A549 treated with DMSO at 1 μM for 4 hours (cell line): ENCODE measurements at places on chromosomes 2 and 18. TPM values are rescaled to one million over a fixed set of nuclear protein-coding genes. Genes with fewer than 3 reads are reported as not detected.

Gene L3MBTL4
- 0.07 to 0.08 TPM in 2 of 5 replicates, not detected in the others for total RNA-seq

Gene ZNF396
- total RNA-seq: 0.65 to 0.91 TPM (median 0.78 TPM) in 5 replicates

Gene AKAIN1
- not detected in 5 replicates for total RNA-seq

Gene CYP20A1
- total RNA-seq: 8.1 to 10.7 TPM (median 9.2 TPM) in 5 replicates

Gene RESP18
- not detected in 5 replicates for total RNA-seq

Gene GPR155
- total RNA-seq: 0.28 to 0.69 TPM (median 0.39 TPM) in 5 replicates

Gene GPR17
- total RNA-seq: 0.06 to 0.47 TPM (median 0.10 TPM) in 5 replicates

Gene ERICH2
- total RNA-seq: not detected in 5 replicates

Gene SERPINB3
- 0.10 to 0.18 TPM (median 0.13 TPM) in 4 of 5 replicates, not detected in the other for total RNA-seq

Gene MSH2
- total RNA-seq: 41.5 to 51.6 TPM (median 47.8 TPM) in 5 replicates

Gene CNGA3
- total RNA-seq: 0.03 TPM in 1 of 5 replicates, not detected in the others

Gene ARHGAP28
- total RNA-seq: 0.03 to 0.37 TPM (median 0.09 TPM) in 5 replicates

Gene PTPN18
- total RNA-seq: 24.9 to 32.1 TPM (median 29.4 TPM) in 5 replicates

Gene SERPINB5
- total RNA-seq: 0.08 to 0.20 TPM (median 0.11 TPM) in 5 replicates

Gene CDH19
- 0.96 to 2.1 TPM (median 1.7 TPM) in 5 replicates for total RNA-seq

Gene TEKT4
- total RNA-seq: not detected in 5 replicates

Gene ANKRD30B
- total RNA-seq: not detected in 5 replicates

Gene KCNK3
- total RNA-seq: 1.2 to 1.6 TPM (median 1.4 TPM) in 5 replicates

Gene IL1A
- 0.05 to 0.47 TPM (median 0.11 TPM) in 5 replicates for total RNA-seq

Gene FAM237A
- total RNA-seq: not detected in 5 replicates

Gene LHCGR
- total RNA-seq: not detected in 5 replicates

Gene SNED1
- 0.38 to 0.65 TPM (median 0.48 TPM) in 5 replicates for total RNA-seq

Gene MAPRE3
- total RNA-seq: 12.2 to 14.1 TPM (median 12.4 TPM) in 5 replicates

Gene STON1
- total RNA-seq: 0.24 to 0.46 TPM (median 0.38 TPM) in 5 replicates

Gene DSG4
- 0.02 TPM in 1 of 5 replicates, not detected in the others for total RNA-seq

Gene SLC8A1
- 0.45 to 0.71 TPM (median 0.48 TPM) in 5 replicates for total RNA-seq

Gene TRIM54
- 0.33 to 0.73 TPM (median 0.46 TPM) in 5 replicates for total RNA-seq

Gene ELOA2
- total RNA-seq: not detected in 5 replicates

Gene AGBL5
- total RNA-seq: 29.8 to 36.7 TPM (median 32.2 TPM) in 5 replicates

Gene GPR45
- total RNA-seq: not detected in 5 replicates

Gene SH3RF3
- total RNA-seq: 0.25 to 0.50 TPM (median 0.45 TPM) in 5 replicates
